DND-41 (cell line): ENCODE measurements at places on chromosomes 3 and 15.

DNA sequence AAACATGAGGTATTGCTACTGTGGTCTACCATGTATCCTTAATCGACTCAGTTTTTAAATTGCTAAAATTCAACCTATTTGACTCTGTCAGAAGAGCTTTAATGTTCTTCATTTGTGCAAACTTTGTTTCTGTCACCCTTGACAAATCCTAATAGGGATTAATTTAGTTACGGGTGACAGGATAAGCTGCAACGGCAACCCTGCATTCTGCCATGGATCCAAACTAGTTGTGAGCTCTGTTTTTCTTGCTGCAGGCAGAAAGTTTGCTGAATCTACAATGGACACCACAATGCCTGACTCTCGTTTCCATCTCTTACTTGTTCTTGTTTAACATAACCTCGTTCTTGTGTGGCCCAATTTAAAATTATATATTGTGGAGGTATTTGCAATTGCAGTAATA is 352.3 kb downstream of the ROBO2 start:
- H3K4me1 ChIP-seq, result no peaks in the 10 kb centered on the region
- H3K27ac ChIP-seq, result no peak overlapping the region
- H3K27me3 ChIP-seq, result no peaks in the 10 kb centered on the region
- H3K36me3 ChIP-seq, result no peaks in the 10 kb centered on the region
- H3K4me3 ChIP-seq, result no peak overlapping the region

- no peak for DNase-seq
- H3K36me3 ChIP-seq, result no peaks in the 10 kb centered on the region
- no peaks in the 10 kb centered on the region for H3K4me1 ChIP-seq
- H3K4me3 ChIP-seq, result no peak overlapping the region
- H3K27ac ChIP-seq, result no peak overlapping the region
- H3K27me3 ChIP-seq, result no peaks in the 10 kb centered on the region
Observed at GRCh38 chr15:85810075-85810474, 15.3 kb upstream of the KLHL25 start.

GRCh38 chr3:160633361-160634083 is 43.4 kb upstream of the ARL14 start:
- no peaks in the 10 kb centered on the region for H3K4me1 ChIP-seq
- no peak overlapping the region for H3K27ac ChIP-seq
- DNase-seq, result no peak
- H3K36me3 ChIP-seq, result no peaks in the 10 kb centered on the region
- H3K4me3 ChIP-seq, result no peak overlapping the region

- no peak for DNase-seq
- H3K27ac ChIP-seq, result no peak overlapping the region
- no peaks in the 10 kb centered on the region for H3K27me3 ChIP-seq
- H3K4me3 ChIP-seq, result no peak overlapping the region
- H3K36me3 ChIP-seq, result peaks cover 48% of the 10 kb centered on the region
Observed at GRCh38 chr15:40006646-40007045, 32.3 kb downstream of the SRP14 start.

GRCh38 chr3:37096975-37097374 is 77.4 kb downstream of the LRRFIP2 start:
- peaks cover 13% of the 10 kb centered on the region; the same call in 1 of the 2 replicates for H3K36me3 ChIP-seq
- no peak for DNase-seq
- no peak overlapping the region for H3K4me3 ChIP-seq

DNA sequence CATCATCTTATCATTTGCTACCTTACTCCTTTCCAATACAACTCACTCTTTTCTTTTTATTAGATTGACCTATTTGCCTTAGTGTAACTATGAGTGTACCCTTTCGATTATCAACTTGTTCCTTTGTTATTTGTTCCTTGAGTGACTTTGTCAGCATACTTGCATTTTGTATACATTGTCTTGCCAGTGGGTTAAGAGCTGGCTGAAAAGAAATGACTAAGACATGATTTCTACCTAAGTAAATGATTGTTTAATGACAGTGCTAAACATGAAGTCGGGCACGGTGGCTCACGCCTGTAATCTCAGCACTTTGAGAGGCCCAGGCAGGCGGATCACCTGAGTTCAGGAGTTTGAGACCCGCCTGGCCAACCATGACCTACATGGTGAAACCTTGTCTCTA is 1042.3 kb downstream of the TBL1XR1 start:
- no peak for DNase-seq
- H3K27me3 ChIP-seq, result no peaks in the 10 kb centered on the region
- no peaks in the 10 kb centered on the region for H3K36me3 ChIP-seq
- no peak overlapping the region for H3K4me3 ChIP-seq

DNA sequence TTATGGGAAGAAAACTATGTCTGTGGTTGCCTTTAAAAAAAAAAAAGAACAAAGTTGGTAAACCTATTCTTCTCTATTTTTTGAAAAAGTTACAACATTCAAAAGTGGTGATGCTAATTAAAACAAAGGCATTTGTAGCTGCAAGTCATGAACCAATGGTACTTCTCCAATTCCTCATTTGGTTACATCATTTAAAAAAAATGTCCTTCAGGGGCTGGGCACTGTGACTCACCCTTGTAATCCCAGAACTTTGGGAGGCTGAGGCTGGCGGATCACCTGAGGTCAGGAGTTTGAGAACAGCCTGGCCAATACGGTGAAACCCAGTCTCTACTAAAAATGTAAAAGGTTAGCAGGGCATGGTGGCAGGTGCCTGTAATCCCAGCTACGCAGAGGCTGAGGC is 574.6 kb downstream of the VGLL3 start:
- H3K36me3 ChIP-seq, result no peaks in the 10 kb centered on the region
- no peak overlapping the region for H3K27ac ChIP-seq
- H3K27me3 ChIP-seq, result no peaks in the 10 kb centered on the region
- no peak for DNase-seq
- H3K4me1 ChIP-seq, result no peaks in the 10 kb centered on the region

GRCh38 chr3:38360345-38360744 is 13.8 kb downstream of the XYLB start:
- H3K27ac ChIP-seq, result no peak overlapping the region
- DNase-seq, result no peak
- peaks cover 47% of the 10 kb centered on the region for H3K36me3 ChIP-seq
- no peaks in the 10 kb centered on the region for H3K27me3 ChIP-seq
- H3K4me3 ChIP-seq, result no peak overlapping the region

DNA sequence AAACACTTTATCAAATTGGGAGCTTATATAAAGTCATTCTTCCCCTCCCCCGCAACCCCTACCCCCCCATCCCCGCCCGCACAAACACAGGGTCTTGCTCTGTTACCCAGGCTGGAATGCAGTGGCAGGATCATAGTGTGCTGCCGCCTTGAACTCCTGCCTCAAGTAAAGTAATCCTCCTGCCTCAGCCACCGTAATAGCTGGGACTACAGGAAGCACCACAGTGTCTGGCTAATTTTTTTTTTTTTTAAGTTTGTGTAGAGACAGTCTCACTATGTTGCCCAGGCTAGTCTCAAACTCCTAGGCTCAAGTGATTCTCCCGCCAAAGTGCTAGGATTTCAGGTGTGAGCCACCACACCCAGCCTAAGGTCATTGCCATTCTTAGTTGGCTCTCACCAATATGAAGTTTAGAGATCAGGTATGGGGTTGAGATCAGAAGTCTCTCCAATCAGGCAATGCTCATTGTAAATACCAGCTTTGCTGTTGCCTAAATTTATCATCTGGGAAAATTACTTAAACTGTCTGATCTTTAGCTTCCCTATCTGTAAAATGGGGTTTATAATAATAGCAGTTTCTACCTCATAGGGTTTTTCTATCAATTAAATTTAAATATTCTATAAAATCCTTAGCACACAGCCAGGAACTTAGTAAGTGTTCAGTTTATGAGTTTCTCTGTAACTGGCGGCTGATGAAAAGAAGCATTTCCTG is 60.3 kb downstream of the TGFBR2 start:
- DNase-seq, result peak; percentile 29
- no peaks in the 10 kb centered on the region for H3K27me3 ChIP-seq
- no peak overlapping the region for H3K4me3 ChIP-seq
- H3K36me3 ChIP-seq, result peaks cover 33% of the 10 kb centered on the region
